ENCODE measurements at places on chromosomes 16 and 17. TPM values are rescaled to one million over a fixed set of nuclear protein-coding genes. Genes with fewer than 3 reads are reported as not detected.

Gene KAT2A
- 51.6 TPM for total RNA-seq

Gene GPRC5C
- total RNA-seq = 0.66 TPM

Gene PRR35
- total RNA-seq = not detected

Gene SDR42E2
- total RNA-seq = not detected

Gene SULT1A2
- 0.24 TPM for total RNA-seq

Gene CTRB1
- total RNA-seq = not detected

Gene MYL11
- 1.2 TPM for total RNA-seq

Gene CYB5D1
- total RNA-seq = 20.1 TPM

Gene NOL11
- 109 TPM for total RNA-seq

Gene HOXB4
- 1.9 TPM for total RNA-seq

Data from activated naive CD8-positive, alpha-beta T cell treated with anti-CD3 and anti-CD28 coated beads for 36 hours (primary cell).